ENCODE measurements at places on chromosomes 12 and 14.

DNA sequence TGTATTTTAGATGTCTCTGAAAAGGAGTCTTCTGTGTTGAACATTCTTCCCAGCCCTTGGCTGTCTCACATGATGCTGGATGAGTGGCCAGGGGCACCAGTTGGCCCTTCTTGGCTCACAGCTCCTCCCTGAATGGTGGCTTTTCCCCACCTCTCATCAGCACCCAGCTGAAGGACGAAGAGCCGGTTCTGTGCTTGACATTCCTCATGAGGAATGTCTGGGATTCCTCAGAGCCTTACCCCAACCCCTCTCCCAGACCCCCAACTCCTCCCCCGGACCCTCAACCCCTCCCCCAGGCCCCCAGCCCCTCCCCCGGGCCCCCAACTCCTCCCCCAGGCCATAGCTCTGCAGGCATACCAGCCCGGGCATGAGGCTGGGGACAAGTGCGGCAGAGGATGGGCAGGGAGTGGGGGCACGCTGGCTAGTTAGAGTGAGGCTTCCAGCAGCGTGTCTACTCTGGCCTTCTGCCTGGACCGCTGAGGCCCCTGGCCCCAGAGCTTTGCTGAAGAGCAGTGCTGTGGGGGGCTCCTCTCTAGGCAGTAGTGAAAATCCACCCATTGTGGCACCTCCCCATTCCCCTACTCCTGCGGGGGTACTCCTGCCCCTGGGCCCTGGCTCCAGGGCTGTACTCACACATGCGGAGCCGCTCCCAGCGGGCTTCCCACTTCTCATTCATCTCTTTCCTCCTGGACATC lies 64.3 kb downstream of the PLEKHG3 start:
- DNase-seq = no peak

DNA sequence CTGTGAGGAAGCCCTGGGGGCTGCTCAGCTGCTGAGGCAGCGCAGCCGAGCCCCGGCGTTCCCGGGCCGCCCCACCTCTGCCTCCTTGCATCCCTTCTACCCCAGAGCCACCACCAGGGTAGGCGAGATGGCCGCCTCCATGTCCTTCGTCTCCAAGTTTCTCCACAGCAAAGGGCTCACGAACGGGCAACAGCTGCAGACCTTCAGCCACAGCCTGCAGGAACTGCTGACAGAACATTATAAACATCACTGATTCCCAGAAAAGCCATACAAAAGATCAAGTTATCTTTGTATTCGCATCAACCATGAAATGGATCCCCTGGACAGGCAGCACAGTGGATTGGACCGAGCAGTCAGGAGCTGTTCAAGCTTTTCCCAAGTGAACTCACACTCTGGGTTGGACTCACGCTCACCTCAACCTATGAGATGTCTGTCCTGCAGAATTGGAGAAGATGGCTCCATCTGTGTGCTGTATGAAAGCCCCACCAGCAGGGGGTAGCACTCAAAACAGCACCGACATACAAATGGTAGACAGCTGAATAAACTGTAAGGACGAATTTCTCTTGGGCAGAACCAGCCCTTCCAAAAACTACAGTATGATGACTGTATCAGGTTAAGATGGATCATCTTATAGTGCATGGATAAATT lies 19.4 kb upstream of the A2M start:
- DNase-seq = no peak

DNA sequence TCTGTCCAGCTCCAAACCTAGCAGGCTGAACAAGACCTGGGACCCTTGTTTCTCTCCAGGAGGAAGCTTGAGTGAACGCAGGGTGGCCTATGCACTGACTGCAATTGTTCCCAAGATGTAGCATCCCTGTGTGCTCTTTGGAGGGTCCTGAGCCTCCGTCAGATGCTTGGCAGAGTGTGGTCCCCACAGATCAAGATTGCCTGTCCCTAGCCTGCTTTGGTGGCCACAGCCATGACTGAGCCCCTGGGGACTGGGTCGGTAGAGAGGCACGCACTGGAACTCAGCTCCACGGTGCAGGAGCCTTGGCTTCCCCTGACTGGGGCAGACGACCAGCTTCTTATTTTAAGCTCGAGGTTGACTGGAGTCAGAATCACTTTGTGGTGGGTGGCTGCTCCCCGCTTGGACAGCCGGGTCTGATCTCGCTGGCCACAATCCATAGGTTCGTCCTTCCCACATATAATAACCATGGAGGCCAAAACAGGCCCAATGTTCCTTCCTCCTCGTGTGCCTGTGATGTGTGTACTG lies 97.8 kb downstream of the LGMN start:
- DNase-seq = no peak

GRCh38 chr12:52660934-52661499 lies 9.0 kb upstream of the KRT2 start:
- no peak for DNase-seq

GRCh38 chr14:90426031-90426540 lies 29.3 kb downstream of the CALM1 start:
- no peak for DNase-seq
